ENCODE measurements at places on chromosomes 3 and 15.

GRCh38 chr3:115595611-115596275 lies 27.6 kb upstream of the GAP43 start:
- no peak for DNase-seq

DNA sequence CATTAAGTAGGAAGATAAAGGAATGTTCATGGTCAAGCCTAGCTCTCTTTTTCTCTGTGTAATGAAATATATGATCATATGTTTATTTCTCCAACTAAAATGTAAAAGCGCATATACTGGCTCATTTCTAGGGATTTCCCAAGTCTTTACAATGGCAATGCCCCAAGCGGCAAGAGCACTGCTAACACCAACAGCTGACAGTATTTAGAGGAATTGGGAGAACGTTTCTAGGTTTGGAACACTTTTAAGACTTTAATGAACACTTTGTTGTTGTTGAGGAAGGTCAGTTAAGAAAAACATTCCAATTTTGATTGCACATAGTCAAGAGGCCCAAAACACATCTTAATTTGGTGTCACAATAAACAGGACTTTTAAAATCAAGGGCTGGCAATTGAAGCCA lies 132.7 kb downstream of the ATP8B4 start:
- no peak for DNase-seq

DNA sequence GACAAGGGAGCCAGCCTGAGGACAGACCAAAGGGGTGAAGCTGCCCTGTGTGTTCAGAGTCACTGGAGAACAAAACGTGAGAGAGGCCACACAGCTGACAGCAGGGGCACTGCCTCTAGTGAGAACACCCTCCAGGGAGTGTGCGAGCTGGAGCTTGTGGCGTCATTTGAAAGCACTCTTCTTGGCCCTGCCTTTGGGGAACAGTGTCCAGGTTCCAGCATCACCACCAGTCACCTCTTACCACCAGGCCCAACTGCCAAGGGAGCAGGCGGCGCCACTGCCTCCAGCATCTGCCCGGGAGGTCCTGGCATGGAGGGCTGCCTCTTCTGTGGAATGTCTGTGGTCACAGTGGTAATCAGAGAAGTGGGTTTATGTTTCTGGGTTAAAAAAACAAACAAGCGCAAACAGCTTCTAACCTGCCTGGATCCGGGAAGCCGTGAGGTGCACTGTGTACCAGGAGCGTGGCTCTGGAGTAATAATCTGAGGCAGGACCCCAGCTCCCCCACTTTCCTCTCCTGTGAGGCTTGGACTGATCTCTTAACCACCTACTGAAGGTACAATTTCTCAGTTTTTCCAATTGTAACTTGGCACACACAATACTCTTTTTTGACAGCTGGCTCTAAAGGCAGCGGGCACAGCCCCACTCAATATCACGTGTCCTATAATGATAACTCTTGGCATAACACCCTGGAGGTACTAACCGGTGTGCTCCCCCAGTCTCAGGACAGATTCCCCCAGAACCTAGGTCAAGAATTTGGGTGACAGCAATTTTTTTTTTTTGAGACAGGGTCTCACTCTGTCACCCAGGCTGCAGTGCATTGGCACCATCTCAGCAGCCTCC lies 32.2 kb upstream of the CDCP1 start:
- DNase-seq = no peak

- no peak for DNase-seq
Observed at GRCh38 chr3:137998121-137999042, 11.6 kb upstream of the CLDN18 start.

GRCh38 chr15:69593981-69594966 lies 141.7 kb downstream of the RPLP1 start:
- no peak for DNase-seq

GRCh38 chr3:47848599-47849117 lies 45.7 kb downstream of the DHX30 start:
- no peak for DNase-seq

- DNase-seq = no peak
Observed at GRCh38 chr3:102182162-102182561, 252.7 kb upstream of the ZPLD1 start.

GRCh38 chr3:126372413-126373145 lies 15.4 kb upstream of the KLF15 start:
- no peak for DNase-seq
